ENCODE measurements at places on chromosomes 16 and 17.
A peak's percentile ranks its signal among the peaks of the same experiment; 100 is the strongest.

GRCh38 chr17:35447499-35447898 lies 1.1 kb downstream of the SLFN13 start:
- no peak for DNase-seq

- no peak for DNase-seq
Measured at GRCh38 chr17:54425671-54426070, 475.0 kb upstream of the TOM1L1 start.

DNA sequence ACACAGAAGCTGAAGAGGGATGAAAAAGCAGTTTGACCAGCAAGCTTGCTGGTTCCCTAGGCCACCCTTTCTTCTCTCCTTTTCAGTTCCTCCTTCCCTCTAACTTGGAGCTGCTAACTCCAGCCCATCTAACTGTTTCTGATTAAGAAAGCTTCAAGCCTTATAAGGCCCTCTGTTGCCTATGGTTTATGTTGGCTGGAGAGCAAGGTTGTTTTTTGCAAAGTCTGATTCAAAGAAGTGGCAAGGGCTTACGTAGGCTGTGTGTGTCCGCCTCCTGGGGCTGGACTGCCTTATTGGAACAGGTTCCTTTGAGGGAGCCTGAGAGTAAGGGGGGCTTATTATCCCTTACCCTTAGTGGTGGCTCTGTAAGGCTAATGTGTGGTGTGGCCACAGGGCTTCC lies 7.1 kb downstream of the AKAP1 start:
- no peak for DNase-seq

GRCh38 chr17:33642002-33642401 lies 348.9 kb upstream of the ASIC2 start:
- DNase-seq: no peak

DNA sequence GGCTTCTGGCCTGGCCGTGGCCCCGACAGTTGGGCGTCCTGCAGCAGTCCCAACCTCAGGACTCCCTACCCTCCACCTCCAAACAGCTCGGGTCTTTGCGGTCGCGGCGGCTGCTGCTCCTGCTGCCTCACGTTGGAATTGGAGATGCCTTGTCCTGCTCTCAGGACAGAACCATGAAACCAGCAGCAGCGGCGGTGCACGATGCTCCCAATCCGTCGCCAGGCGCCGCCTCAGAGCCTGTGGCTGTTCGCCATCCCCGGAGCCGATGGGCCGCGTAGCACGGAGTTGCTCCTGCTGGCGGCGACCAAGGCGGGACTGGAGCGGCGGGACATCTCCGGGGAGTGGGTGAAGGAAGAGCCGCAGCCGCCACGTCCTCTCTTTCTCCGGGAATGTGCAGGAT lies 1965.9 kb downstream of the TP53TG3F start:
- no peak for DNase-seq

GRCh38 chr16:65312071-65312470 lies 190.2 kb upstream of the CDH11 start:
- DNase-seq: no peak

DNA sequence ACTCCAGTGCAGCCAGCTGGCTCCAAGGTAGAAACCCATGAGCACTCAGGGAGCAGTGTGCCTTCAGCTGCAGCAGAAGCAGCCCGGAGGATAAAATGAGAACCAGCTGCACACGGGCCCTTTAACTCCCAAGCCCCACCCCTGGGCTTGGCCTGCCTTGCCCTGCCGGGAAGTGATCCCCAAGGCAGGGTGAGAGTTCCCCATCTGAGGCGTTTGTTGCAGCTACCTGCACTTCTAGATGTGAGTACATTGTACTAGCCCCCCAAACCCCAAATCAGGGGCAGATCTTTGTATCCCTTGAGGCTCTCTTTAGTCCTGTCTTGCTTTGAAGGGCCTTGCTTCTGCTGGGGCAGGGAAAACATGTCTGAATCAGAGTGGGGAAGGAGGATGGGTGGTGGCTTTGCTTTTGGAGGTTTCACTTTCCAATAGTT lies at the start of gene MVP:
Gene MVP, plus strand, starts transcription at position 192 of the 431 bp plus-strand sequence. CDS start 10,088 bp downstream, outside the sequence.
- DNase-seq: peak; percentile 52

Data from CD4-positive, alpha-beta T cell treated with Interleukin-2 at 100 ng/mL for 4 hours (primary cell).